ENCODE measurements at places on chromosomes 1 and 21.

DNA sequence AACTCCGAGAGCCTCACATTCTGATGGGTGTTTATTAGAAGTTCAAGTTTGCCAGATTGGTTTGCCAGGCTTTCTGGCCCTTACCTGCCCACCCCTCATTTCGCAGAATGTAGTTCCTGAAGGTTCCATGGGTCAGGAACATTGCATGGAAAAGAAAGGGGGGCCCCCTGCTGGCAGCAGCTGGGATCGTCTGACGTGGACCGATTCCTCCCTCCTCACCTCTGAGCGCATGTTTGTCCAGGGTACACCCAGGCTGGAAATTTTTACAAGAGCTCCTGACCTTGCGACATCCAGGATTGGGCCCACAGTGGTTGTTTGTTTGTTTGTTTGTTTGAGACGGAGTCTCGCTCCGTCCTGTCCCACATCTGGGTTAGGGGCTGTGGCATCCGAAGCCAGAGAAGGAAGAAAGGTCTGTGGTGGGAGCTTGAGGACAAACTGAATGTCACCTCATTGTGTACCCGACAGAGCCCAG is 126.0 kb upstream of the TMEM51 start:
- DNase-seq = peak; percentile 72

DNA sequence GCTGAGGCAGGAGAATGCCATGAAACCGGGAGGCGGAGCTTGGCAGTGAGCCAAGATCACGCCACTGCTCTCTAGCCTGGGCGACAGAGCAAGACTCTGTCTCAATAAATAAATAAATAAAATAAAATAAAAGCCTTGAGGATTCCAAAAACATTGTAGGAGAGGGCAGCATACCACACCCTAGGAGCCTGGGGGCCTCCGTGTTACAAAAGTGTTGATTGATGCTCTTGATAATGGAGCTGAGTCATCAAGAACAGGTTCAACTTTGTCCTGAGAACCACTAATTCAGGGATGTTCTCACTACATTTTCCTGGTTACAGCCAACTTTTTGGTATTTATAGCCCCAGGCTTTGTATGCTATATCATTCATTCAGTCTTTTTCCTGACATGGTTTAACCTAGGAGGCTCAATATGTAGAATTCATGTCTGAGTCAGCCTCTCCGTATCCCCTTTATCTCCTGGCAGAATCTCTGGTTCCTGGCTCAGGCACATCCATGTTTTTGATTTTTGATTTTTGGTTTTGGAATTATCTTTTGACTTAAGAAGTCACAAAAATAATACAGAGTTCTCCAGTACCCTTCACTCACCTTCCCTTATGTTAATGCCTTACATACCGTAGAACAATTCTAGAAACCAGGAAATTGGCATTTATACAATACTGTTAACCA is 69.4 kb downstream of the LRRC8D start:
- no peak for DNase-seq

GRCh38 chr1:3471356-3472087 is 17.1 kb downstream of the ARHGEF16 start:
- DNase-seq = no peak

- no peak for DNase-seq
These were observed 4.9 kb upstream of the B4GALT3 start for GRCh38 chr1:161182214-161182613.

- no peak for DNase-seq
These were observed 96.5 kb downstream of the USP25 start for GRCh38 chr21:15826147-15826780.

DNA sequence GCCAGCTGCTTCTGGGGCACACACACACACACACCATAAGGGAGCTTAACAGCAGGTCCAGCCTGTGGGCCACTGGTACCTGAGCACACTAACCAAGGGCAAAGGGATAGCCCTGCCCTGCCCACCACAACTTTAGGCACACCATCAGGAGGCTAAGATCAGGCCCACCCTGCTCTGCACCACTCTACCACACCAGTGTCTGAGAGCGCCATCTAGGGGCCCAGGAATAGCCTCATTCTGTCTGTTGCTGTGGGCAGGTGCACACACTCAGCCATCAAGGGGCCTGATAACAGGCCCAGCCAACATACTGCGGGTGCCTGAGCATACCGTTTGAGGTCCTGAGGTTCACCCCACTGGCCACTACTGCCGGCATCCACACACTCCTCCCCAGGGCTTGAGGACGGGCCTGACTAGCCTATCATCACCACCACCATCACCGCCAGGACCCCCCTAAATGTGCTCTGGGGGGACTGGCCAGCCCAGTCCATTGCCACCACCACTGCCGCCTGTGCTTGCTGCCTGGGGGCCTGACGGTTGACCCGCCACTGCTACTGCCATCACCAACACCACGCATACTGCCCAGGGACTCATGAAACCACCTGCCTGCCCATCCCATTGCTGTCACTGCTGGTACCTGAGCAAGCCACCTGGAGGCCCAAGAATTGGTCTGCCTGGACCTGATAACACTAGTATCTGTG is 31.3 kb downstream of the NSL1 start:
- DNase-seq = peak; percentile 39

DNA sequence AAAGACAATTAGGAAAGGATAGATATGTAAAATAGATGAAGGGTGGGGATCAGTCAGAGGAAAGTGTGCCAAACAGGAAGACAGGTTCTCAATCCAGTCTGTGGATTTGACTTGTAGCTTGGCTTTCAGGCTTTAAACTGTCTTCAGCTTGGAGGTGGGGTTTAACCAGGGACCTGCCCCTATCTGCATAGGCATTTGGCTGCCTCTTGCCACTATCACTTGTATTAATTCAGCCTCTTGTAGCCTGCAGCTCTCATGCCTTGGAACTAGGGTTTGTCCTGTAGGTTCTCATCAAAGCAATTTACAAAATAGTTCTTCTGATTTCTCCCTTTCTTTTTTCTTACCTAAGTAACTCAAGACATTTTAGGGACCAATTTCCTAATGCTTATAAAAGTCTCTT is 88.8 kb upstream of the PAXBP1 start:
- DNase-seq = no peak

GRCh38 chr1:31689854-31690253 is 14.0 kb downstream of the COL16A1 start:
- no peak for DNase-seq

DNA sequence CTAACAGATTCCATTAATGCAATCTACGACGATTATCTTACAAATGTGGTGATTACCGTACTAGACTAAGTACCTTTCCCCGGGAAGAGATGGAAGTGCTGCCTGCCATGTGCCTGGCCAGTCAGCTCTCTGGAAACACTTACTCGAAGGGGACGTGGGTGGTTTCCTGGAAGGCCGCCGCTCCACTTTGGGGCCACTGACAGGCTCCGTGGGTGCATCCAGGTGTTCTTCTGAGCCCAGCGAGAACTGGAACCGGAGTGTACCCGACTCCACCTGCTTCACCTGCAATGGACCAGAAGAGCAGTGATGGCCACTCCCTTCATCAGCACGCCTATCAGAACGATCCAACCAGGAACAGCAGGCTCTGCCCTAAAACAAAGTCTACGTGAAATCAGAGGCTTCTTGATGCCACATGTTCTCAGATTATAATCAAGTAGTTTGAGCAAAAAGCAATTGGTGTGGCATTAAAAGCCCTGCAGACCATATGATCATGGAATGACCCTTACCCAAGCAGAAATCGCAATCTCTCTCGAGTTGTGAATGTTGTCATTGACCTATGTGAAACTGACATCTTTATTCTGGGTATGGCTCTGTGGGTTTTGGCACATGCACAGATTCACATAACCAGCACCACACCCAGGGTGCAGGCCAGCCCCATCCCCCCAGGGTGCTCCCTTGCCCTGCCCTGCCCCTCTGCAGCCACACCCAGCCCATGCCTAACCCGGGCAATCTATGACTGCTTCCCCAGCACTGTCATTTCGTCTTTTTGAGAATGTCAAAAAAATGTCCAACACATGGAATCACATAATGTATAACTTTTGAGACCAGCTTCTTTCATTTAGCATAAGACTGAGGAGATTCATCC is 64.5 kb downstream of the NPHP4 start:
- no peak for DNase-seq

GRCh38 chr1:207428783-207429182 is 25.3 kb upstream of the CR2 start:
- no peak for DNase-seq

GRCh38 chr1:154710106-154710505 is 102.1 kb upstream of the ADAR start:
- DNase-seq = no peak

DNA sequence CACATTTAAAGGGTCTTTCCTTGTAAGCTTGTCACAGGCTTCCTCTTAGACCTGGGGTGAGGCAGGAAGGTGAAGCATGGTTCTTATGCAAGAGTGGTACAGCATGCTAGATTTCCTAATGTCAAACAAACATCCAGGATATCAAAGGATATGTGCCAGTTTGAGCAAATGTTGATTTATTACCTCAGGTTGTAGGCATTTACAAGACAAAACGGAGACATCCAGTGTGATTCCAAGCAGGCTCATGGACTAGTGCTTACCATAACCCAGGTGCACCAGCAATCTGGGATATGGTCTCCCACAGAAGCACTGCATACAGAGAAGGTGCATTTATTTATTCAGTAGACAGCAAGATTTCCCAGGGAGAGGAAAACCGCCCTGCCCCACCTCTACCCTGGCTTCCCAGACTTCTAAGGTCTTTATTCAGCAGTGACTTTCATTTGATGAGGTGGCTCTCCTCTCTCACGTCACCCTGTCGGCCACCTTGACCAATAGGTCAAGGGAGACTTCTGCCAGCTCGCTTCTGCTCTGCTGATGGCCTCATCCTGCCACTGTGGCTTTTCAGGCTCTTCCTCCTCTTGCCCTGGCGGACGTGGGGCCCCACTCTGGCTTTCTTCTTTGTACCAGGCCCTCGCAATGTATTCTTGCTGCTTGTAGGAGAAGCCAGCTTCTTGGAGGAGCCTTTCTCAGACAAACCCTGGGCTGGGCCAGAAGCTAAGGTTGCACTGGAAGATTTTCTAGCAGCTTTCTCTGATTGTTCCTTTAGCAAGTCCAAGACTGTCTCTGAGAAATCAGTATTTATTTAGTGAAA is 25.6 kb downstream of the HHIPL2 start:
- DNase-seq = no peak

DNA sequence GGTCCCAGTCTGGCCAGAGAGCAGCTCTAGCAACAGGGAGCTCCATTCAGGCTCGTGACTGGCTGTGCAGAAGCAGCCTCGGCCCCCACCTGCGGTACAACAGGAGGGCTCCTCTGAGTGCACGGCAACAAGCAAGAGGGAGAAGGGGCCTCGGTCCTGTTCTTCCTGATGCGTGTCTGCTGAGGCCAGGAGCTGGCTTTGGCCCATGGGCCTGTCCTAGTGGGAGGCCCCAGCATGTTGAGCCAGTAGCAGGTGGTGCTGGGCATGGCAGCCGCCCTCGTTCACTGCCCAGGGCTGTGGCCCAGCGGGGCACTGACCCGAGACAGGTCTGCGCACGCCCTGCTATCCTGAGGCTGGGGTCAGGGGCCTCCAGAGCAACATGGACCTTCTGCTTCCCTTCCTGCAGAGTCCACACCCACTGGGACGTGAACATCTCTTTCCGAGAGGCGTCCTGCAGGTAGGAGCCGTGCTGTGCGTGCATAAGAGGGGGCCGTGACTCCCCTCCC is 7.0 kb downstream of the SAMD11 start:
- no peak for DNase-seq

DNA sequence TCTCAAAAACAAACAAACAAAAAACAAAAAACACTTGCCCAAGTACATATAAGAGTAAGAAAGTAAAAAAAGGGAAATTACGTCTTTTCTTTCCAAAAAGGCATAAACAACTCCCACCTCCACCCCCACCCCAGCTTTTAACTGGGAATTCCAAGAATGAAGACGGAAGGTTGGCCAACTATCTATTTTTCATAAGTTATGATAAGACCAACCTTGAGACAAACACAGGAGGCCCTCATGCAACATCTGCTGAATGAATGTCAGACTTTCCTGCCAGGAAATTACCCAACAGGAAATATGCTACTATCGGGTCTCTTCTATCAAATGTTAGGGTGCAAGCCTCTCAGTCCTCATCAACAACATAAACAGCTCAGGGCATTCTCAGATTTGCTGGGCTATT is 1.9 kb downstream of the BSDC1 start:
- DNase-seq = no peak

DNA sequence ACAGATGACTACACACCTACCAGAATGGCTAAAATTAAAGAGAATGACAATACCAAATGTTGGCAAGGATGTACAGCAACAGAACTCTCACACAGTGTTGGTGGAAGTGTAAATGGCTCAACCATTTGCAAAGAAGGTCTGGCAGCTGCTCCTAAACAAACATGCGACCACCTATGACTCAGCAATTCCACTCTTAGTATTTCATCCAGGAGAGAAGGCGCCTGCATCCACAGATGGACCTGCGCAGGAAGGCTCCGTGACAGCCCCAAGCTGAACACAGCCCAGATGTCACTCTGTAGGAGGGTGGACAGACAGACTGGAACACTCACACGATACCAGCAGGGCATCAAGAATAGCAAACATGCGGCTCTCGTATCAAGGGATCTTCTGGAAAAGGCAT is 6.7 kb downstream of the PTTG1IP start:
- no peak for DNase-seq

- DNase-seq = peak; percentile 88
These were observed 884 bp downstream of the LHX4 start for GRCh38 chr1:180230791-180231505.

DNA sequence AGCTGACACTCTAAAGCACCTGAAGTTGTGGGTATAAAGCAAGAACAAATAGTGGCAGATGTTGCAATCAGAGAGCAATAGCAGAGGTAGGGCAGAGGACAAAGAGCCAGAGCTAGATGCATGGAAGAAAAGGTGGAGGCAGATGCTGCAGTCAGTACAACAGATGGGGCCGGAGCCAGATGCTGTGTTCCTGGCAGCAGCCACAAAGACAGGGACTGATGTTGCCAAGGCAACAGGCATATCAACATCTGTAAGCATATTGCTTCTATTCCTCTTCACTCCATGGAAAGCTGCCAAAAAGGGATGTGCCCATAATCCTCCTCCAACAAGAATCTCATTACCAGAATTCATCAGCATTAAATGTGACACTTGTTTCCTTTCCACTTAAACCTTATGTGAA is 108.0 kb downstream of the TNNI3K start:
- no peak for DNase-seq

DNA sequence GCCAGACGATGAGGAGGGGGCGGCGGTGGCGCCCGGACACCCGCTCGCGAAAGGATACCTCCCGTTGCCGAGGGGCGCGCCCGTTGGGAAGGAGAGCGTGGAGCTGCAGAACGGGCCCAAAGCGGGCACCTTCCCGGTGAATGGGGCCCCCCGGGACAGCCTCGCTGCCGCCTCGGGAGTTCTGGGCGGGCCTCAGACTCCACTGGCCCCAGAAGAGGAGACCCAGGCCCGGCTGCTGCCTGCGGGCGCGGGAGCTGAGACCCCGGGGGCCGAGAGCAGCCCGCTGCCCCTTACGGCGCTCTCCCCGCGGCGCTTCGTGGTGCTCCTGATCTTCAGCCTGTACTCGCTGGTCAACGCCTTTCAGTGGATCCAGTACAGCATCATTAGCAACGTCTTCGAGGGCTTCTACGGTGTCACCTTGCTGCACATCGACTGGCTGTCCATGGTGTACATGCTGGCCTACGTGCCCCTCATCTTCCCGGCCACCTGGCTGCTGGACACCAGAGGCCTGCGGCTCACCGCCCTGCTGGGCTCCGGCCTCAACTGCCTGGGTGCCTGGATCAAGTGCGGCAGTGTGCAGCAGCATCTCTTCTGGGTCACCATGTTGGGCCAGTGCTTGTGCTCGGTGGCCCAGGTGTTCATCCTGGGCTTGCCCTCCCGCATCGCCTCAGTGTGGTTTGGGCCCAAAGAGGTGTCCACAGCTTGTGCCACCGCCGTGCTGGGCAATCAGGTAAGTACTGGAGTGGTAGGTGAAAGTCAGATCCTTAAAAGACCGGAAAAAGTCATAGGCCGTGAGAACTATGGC is 588 bp downstream of the FLVCR1 start:
- DNase-seq = peak; percentile 37
